Testis (tissue), 5 donors: ENCODE measurements at places on chromosomes 5 and 9.

GRCh38 chr5:76542887-76543690 is 80.1 kb downstream of the F2RL2 start:
- peak; percentile 31 for DNase-seq

DNA sequence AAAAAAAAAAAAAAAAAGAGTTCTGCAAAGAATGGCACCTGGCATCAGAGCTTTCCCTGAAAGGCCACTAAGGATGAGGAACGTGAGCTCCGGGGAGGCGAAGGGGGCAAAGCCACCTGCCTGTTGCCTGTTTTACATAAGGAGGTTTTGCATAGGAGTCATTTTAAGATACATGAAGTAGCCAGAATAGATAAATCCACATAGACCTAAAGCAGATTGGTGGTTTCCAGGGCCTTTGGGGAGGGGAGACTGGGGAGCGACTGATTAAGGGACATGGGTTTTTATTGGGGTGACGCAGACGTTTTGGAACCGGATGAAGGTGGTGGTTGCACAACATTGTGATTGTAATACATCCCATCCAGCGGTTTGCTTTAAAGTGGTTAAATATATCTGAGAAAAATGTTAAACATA is 7.1 kb downstream of the NEK6 start:
- DNase-seq = no peak

DNA sequence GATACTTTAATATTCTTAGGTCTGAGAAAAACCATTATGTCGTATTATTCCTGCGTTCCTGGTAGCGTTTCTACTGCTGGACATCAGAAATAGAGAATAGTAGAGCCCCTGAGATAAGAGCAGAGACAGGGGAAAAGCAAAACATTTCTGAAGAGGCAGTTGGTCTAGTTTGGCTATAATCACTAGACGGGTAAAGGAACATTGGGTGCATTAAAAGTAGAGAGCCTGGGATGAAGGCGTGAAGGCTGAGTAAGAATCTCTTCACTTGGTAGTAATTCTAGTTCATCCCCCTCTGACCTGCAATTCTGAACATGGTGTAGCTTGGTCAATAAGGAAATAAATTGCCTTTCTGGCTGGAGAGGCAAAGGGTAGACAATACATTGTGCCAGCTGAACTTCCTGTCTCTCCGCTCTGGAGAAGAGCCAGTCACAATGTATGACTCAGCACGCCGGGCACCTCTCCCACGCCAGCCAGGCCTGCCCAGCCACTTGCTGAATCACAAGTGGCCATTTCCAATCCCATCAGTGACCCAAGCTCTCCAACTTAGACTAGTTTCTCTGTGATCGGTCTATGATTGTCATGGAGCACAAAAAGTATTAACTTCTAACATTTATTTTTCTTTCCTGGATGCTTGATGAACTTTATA is 75.4 kb downstream of the STK32A start:
- peak; percentile 38 for DNase-seq

DNA sequence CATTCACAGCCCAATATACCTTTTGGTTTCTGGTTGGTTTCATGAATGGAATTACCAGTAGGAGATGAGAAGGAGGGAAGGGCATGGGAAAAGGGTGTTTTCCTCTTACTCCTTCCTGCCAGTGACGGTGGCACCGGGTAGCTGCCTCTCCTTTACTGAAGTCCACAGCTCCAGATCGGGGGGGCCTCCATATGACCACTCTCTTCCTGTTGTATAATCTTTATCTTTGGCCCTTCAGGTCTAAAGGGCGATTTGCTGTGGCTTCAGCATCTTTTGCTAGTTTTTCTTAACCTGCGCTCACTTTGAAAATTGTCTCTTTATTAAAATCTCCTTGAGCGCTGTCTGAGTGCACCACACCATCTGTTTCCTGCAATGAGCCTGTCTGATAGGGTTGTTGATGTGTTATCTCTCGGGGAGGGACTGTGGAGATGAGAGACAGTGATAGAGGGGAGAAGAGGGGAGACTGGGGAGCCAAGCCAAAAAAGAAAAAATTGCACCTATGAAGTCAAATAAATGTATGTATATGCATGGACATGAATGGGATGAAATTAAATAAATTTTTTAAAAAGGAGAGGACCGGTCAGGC is 449.3 kb upstream of the KLF4 start:
- DNase-seq = no peak

- no peak for DNase-seq
Observed at GRCh38 chr5:115109356-115109755, 60.4 kb downstream of the TRIM36 start.

GRCh38 chr5:35195472-35195852 is 34.8 kb downstream of the PRLR start:
- no peak for DNase-seq
